ENCODE measurements at places on chromosomes 5 and 9.
A peak's percentile ranks its signal among the peaks of the same experiment; 100 is the strongest.

DNA sequence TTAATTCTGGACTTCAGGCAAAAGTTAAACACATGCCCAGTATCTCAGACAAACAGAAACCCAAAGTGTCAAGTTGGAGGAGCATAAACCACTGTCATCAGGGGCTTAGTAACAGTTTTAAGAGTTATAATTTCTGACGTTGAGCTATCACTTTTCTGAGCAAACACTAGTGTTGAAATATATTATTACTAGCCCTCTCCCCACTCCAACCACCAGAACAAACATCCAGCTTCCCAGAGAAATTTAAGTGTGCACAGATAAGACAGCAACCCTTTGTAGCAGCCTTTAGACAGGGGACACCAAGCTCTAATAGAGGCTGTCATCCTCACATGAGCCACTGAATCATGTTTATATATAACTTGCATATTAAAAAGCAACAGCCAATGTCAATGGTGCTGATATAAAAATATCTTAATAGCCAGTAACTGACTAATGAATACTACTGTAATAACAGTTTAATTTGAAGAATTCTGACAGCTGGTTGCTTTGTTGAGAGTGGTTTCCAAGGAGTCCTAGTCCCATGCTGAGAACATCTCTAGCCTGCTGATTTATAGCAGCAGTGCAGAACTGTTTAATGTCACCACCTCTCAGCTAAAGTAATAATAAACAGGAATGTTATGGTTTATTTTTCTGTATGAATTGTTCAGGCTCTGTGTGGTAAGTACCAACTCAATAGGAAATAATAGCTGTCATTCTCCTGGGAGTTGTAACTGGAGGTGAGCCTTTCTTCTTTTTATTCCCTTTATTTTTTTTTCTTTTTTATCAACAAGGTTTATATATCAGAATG, 528.7 kb upstream of the ZNF608 start:
- DNase-seq: no peak

DNA sequence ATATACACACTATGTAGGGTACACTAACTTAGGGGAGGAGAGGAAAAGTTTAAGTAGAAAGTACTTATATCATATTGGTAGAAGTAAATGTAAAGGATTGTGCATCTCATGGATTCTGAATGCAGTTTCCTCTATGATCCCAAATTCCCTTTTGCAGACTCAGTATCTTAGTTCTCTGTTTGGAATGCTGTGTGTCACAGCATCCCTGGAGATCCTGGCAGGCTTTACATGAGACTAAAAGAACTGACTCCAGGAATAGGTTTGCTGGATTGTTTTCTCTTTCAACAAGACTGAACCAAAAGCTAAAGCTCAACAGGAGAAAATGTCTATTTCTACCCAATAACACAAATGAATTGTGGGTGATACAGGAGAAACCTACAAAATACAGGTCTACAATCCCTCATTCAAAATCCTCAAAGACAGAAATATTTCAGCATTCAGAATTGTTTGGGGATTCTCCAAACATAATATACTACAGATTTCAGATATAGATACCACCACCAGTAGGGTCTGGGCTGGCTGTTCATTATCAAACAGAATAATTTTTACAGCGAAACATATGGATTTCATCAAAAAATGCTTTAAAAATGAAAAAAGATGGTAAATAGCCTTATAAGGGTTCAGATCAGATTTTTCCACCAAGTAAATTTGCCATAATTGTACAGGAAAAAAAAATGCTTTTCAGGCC, 324.7 kb upstream of the GRAMD2B start:
- no peak for DNase-seq

DNA sequence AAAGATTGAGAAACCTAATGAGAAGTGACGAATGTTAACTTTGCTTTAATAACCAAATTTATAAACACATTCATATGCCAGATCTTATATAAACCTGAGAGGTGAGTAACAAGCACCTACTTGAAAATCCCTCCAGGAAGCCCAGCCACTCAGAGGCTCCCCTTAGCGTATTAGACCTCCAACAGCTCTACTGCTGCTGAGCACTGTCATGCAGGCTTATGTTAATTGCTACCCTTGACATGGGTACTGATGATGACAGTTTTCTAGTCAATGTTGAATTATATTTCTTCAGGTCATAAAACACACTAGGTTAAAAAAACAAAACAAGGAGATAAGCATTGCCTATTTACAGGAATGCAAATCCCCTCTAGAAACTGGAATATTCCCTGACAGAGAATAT, 161.2 kb downstream of the MPDZ start:
- DNase-seq: no peak

- no peak for DNase-seq
Measured at GRCh38 chr5:5183933-5184332, 43.8 kb downstream of the ADAMTS16 start.

DNA sequence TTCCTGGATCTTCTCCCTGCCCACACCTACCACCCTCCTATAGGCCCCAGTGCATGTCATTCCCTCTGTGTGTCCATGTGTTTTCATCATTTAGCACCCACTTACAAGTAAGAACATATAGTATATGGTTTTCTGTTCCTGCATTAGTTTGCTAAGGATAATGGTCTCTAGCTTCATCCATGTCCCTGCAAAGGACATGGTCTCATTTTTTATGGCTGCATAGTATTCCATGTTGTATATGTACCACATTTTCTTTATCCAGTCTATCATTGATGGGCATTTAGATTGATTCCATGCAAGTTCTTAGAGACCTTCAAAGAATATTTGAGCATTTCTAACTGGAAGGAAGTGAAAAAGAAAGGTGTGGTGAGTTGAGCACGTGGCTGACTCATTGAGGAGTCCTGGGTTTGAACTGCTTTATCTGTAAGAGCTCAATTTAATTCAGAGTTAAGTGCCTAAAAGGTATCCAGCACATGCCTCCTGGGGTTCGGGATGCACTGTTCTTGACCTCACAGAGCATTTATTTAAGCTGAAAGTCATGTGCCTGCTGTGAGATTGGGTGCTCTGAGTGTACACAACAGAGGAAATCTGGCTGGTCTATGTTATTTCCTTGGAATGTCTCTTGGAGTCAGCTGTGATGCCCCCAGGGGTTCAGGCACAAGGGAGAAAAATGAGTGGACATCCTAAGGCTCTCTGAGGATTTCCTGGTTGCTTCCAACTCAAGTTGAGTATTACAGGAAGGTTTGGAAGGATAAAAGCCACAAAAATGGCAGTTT, 56.4 kb downstream of the SH3GL2 start:
- DNase-seq: no peak

DNA sequence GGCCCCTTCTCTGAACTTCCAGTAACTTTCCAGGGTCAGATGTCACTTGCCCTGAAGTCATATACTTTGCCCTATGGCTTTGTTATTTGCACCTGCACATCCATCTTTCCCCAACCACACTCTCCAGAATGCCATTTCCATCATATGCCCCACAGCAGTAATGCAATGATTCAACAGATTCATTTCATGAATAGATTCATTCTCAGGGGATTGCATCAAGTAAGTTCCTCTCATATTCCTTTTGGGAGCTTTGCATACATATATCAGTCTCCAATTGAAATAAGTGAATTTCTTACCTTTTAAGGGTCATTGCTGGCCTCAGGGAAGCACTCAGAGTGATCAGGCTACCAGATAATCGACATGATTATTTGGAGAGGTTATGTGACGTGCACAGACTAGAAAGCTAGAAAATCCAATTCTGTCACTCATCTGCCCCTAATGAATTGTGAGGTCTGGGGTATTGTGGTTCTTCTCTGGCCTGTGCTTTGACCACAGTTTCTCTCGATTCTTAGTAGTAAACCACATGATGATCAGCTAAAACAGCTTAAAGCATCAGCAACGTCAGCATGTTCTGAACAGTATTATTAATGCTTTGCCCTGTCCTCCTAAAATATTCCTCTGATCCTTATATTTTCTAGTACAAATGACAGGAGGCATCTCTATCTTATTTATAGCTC, 179.9 kb downstream of the ATPSCKMT start:
- DNase-seq: no peak

DNA sequence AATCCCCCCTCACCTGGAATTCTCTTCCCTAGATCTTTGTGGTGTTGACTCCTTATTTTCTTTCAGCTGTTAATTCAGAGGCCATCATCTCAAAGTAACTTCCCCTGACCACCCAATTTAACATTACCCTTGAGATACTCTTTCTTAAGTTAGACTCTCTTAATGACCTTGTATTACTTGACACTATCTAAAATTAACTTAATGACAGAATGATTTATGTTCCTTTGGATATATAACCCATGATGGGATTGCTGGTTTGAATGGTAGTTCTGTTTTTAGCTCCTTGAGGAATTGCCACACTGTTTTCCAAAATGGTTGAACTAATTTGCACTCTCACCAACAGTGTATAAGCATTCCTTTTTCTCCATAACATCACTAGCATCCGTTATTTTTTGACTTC, 298.0 kb downstream of the NNT start:
- DNase-seq: no peak

DNA sequence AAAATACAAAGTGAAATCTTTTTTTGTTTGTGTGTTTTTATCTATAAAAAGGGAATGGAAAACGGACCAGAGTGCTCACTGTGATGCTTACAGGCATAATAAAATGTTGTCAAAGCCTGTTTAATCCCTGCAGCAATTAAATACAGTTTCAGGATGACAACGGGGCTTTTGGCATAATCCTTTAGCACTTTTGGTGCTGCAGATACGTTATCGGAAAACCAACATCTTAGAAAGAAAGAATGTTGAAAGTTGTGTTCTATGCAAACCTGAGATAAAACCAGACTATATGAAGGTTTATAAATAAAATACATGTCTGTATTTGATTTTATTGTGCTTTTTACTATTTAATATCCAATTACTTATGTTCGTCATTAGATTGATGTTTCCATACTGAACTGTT, 307.4 kb upstream of the DAB2 start:
- no peak for DNase-seq

- DNase-seq: peak; percentile 65
Measured at GRCh38 chr9:83166372-83166771, 103.4 kb upstream of the RASEF start.

GRCh38 chr9:2262386-2263071, 247.4 kb downstream of the SMARCA2 start:
- DNase-seq: no peak

GRCh38 chr9:92790542-92791527, 26.2 kb upstream of the BICD2 start:
- DNase-seq: peak; percentile 86

- DNase-seq: peak; percentile 68
Measured at GRCh38 chr9:108467653-108468324, 388.0 kb downstream of the ACTL7B start.

DNA sequence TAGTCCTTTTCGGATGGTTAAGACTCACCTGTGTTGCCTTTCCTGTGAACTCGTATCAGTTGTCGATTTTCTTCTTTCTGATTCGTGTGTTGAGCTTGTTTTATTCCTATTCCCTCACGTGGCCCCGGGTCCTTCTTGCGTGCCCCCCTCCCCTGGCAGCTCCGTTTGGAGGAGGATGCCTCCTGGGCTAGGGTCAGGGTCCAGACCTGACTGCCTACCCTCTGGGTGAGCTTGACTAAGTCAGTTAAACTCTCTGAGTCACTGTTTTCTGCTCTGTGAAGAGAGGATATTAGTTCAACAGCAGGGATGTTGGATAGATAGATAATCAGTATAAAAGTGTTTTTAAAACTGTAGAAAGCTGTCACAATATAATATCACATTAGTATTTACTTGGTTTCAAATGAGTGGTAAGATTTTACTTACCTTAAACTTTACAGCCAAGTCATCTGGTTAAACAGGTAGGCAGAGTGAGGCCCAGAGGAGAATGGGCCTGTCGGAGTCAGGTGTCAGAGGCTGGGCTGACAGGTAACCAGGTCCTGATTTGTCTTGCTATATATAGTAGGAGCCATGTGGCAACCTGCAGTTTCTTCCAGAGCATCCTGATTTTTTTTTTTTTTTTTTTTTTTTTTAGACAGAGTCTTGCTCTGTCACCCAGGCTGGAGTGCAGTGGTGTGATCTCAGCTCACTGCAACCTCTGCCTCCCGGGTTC, 24.2 kb downstream of the PPARGC1B start:
- no peak for DNase-seq

GRCh38 chr5:83925955-83926337, 205.3 kb upstream of the HAPLN1 start:
- DNase-seq: no peak

DNA sequence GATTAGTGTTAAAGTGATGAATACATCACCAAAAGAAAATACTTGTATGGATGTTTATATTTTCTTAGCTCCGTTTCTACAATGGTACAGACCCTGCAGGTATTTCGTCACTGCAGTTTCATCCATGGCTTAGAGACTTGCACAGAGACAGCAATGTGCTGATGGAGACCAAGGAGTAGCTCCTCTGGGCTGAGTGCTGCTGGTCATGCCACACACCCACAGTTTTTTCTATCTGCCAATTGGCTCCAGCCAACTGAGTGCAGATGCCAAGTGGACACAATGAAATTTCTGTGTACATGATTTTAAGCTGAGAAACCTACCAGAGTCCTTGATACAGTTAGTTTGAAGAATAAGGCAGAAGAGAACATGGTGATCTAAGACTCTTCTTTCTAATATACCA, 145.9 kb upstream of the ADCY2 start:
- DNase-seq: no peak

DNA sequence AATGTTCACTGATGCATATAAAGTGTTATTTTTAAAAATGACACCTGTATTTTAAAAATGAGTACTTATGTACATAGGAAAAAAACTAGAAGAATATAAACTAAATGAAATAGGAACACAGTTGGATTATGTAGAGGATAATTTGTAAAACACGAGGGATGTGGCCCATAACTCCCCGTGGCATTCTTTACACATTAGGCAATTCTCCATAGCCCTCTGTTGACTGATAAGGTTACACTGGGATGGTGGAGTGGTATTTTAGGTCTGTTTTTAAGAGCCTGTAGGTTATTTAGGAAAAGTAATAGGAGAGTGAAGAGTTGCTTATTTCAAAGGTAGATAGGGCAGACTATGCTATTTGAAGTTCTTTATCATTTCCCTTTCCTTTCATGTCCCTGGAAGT, 1.8 kb downstream of the CAVIN4 start:
- no peak for DNase-seq

DNA sequence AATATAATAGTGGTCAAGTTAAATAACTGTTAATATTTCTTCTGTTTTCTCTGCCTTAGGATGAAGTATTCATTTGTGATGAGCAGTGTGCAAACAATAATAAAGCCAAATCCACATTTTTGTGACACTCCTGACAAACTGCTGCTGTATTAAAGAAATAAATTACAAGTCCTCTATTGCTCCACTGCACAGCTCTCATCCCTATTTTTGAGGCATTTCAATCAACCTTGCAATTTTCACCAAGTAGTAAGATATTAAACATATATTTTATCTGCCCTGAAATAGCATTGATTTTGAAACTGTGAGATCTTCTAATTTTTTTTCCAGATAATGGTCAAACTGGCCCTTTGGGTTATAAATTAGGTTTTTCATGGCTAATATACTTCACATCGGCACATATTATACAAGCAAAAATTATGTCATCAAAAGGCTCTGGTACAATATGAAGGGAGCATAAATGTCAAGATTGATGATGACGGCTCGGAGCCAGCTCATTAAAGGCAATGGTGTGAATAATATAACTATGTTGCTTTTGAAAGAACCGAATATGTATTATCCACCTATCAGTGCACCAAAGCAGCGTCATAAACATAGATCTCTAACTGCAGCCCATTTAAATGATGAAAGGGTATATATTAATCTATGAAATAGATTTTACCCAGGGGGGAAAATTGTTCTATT, 764.9 kb downstream of the DNAH5 start:
- DNase-seq: no peak
